ENCODE measurements at places on chromosomes 1 and 21. TPM values are rescaled to one million over a fixed set of nuclear protein-coding genes. Genes with fewer than 3 reads are reported as not detected.

Gene USH2A
- not detected for total RNA-seq

- no peaks in the 10 kb centered on the region for H3K4me1 ChIP-seq
- no peak for DNase-seq
- H3K36me3 ChIP-seq, result no peaks in the 10 kb centered on the region
- no peak overlapping the region for H3K27ac ChIP-seq
Measured at GRCh38 chr1:164587617-164588501, 28.9 kb downstream of the PBX1 start.

Gene NTNG1
- not detected for total RNA-seq

Gene PMF1
- 64.0 TPM for total RNA-seq

Gene FGGY
- 21.8 TPM for total RNA-seq

DNA sequence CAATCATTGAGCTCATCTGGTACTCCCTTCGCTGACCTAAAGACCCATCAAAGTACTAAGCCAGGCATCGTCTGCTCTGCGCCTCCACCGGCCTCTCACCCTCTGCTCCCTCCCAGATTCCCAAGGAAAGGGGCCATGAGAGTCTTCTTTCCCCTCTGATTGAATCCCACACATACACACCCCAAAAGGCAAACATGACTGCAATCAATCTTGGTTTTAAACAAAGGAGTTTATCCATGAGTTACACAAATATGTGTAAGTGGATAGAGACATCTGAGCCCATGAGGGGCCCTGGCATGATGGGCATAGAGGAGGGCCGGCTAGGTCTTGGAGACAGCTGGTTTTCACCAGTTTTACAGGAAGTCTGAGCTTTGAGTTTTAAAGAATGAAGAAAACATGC is 50.9 kb downstream of the CAPN2 start:
- no peaks in the 10 kb centered on the region for H3K4me1 ChIP-seq
- peaks cover 74% of the 10 kb centered on the region for H3K36me3 ChIP-seq
- no peak overlapping the region for H3K4me3 ChIP-seq
- no peak for DNase-seq
- H3K27ac ChIP-seq, result no peak overlapping the region

Gene KRTAP19-1
- total RNA-seq, result not detected

- peak overlapping the region; percentile 28 for H3K4me3 ChIP-seq
- H3K27ac ChIP-seq, result no peak overlapping the region
- peaks cover 39% of the 10 kb centered on the region for H3K4me1 ChIP-seq
- peaks cover 60% of the 10 kb centered on the region for H3K27me3 ChIP-seq
Measured at GRCh38 chr1:152110365-152110859, 4.8 kb downstream of the TCHH start.

GRCh38 chr1:165759095-165759494 is 9.6 kb downstream of the TMCO1 start:
- H3K4me1 ChIP-seq, result no peaks in the 10 kb centered on the region
- DNase-seq, result no peak
- no peak overlapping the region for H3K27ac ChIP-seq
- peaks cover 33% of the 10 kb centered on the region for H3K36me3 ChIP-seq
- no peak overlapping the region for H3K4me3 ChIP-seq
- no peaks in the 10 kb centered on the region for H3K27me3 ChIP-seq

GRCh38 chr1:51210055-51210454 is 26.0 kb upstream of the RNF11 start:
- no peak for DNase-seq
- no peaks in the 10 kb centered on the region for H3K4me1 ChIP-seq
- H3K27me3 ChIP-seq, result no peaks in the 10 kb centered on the region
- no peaks in the 10 kb centered on the region for H3K36me3 ChIP-seq

Gene SLC22A15
- 6.0 TPM for total RNA-seq

Gene PLA2G2D
- total RNA-seq, result not detected
